ENCODE measurements at places on chromosomes 12 and 14. TPM values are rescaled to one million over a fixed set of nuclear protein-coding genes. Genes with fewer than 3 reads are reported as not detected.

GRCh38 chr12:27782481-27782880 lies 2.4 kb upstream of the MANSC4 start:
- no peak for DNase-seq

DNA sequence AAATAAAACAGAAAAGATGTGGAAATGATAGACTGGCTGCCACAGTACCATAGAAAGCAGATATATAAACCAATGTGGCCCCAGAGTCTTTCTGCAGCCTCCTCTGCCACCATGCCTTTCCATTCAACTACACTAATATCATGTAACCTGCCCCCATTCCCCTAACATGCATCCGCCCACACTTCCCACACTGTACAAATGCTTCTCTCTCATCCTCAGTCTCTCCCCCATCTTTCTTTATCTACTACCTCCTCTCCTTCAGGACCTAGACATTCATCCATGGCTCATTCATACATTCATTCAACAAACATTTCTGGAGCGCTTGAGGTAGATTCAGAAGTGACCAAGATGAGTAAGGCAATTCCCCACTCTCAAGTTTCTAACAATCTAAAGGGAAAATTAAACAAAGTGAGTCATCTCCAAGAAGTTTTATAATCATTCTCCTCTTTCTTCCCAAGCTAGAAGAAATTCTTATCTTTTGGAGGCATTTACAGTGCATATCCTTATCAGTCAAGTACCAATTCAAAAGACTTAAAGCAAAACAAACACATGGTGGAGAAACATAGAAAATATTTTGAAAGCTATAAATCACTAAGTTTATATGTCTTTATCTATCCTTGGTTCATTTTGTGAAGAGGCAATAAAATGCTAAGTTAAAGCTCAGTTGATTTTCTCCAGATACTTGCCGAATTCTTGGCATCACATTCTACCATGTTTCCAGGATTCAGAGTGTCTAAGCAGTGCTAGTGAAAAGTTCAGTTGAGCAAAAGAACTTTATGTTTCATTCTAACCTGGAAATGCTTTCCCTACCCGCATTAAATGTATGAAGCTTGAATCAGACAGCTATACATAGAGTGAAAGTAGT lies 70.5 kb upstream of the FRMD6 start:
- DNase-seq: no peak

The SERPINA10 gene
- total RNA-seq: 1.5 TPM

GRCh38 chr14:21990116-21990515 lies 316.5 kb upstream of the OR4E1 start:
- DNase-seq: no peak

GRCh38 chr12:96196781-96197180 lies 2.6 kb downstream of the ELK3 start:
- DNase-seq: no peak

Measured in type B pancreatic cell (in vitro differentiated cells).